ENCODE measurements at places on chromosomes 2 and 18. TPM values are rescaled to one million over a fixed set of nuclear protein-coding genes. Genes with fewer than 3 reads are reported as not detected.

DNA sequence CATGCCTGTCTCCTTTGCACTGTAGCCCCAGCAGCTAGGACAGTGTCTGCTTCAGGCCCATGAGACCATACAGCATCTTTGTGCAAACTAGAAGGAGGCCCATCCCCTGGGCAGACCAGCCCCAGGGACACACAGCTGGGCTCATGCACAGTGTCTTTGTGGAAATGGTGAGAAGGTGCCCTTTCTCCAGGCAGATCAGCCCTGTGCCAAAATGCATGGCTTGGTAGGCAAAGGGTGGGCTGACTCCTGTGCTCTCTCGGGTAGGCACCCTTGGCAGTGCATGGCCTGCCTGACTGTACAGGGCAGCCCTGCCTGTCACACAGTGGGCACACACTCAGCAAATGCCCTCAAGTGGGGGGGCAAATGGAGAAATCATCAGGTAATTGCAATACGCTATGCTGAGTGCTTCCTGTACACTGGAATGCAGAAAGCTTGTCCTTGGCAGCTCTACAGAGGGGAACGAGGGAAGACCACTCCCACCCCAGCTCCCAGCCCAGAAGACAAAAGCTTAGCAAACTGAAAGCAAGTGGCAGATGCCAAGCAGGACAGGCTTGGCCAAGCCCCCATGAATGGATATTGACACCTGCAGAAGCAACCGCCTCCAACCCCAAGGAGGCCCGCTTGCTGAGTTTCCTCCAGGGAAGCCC is 21.6 kb downstream of the TNS1 start:
- no peak for DNase-seq

DNA sequence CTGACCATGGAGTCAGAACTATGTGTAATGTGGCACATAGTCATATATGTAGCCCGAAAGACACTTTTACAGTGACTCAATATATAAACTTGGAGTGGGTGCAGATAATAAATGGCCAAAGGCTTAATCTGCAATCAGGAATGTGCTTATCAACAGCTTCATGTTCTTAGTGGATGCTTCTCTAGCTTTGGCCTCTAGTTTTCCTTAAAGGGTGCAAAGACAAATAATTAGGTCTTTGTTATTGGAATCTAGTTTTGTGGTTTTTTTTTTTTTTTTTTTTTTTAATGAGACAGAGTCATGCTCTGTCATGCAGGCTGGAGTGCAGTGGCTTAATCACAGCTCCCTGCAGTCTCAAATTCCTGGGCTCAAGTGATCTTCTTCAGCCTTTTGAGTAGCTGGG is 625.6 kb downstream of the EPHA4 start:
- DNase-seq: no peak

DNA sequence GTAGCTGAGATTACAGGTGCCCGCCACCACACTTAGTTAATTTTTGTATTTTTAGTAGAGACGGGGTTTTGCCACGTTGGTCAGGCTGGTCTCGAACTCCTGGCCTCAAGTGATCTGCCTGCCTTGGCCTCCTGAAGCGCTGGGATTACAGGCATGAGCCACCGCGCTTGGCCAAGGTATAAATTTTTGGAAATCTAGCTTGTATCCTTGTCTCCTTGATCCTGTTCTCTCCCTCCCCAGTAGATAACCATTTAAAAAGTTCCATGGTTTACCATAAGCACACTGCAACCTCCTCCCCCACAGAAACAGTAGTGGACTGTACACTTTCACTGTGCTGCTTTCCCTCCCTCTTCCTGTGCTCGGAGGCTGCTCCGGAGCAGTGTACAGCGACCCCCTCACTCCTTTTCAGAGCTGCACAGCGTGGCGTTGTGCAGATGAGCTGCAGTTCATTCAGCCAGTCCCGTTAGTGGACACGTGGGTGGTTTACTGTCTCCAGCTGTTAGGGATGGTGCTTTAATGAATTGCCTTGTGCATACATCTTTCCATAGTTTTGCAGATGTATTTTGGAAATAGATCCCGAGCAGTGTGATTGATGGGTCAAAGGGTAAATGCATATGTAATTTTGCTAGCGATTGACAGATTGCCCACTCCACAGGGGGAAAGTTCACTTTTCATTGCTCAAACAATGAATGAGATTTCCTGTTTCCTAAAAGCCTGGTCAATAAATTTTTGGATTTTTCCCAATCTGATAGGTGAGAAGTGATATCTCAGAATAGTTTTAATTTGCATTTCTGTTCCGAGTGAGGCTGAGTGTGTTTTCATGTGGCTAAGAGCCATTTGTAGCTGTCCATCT is 14.8 kb downstream of the ASB1 start:
- no peak for DNase-seq

DNA sequence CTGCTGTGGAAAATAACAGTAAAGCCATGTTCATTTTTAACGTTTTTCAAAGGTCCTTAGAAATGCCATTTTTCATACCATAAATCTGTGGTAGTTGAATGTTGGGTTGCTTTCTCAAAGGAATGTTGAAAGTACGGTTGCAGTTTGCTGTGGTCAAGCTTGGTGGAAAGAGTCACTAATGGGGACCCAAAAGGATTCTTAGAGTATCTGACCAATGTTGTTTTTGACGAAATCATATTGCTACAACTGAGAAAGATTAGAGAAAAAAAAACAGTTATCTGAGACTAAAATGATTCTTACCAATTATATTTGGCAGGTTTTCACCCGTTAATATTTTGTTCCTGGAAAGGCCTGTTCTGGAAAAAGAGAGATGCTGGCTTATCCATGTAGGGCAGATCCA is 439.5 kb upstream of the ETAA1 start:
- no peak for DNase-seq

DNA sequence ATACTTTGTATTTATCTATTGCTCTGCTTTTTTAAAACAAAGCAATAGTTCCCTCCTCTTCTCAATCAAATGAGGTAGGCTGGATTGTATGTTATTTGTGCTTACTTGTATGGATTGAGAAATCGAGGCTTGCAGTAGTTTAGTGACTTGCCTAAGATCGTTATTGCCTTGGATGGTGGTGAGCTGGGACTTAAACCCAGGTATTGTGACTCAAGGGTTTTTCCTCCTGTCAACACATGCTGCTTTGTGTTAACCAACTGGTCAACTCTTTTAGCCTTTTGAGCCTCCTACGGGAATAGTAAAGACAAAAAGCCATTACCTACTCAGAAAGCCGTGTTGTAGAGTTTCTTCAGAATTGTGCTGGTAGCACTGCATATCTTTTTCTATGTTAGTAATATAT is 95.2 kb upstream of the THUMPD2 start:
- DNase-seq: no peak

GRCh38 chr2:236940916-236941520 is 144.7 kb upstream of the COPS8 start:
- no peak for DNase-seq

DNA sequence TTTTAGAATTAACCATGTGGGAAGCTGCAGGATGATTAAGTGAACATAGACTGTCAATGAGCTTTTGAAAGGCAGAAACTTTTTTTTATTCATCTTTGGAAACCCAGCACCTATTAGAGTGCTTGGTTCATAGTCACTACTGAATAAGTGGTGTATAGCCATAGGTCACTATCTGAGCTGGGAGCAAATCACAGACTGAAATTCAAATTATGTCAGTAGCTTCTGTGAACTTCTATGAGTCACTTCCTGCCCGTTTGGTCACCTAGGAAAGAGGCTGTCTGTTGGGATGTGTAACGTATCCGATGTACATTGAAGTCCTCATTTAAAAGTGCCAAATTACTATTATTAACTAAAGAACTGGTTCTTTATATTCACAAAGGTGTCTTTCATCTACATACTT is 20.5 kb upstream of the SLC40A1 start:
- DNase-seq: no peak

DNA sequence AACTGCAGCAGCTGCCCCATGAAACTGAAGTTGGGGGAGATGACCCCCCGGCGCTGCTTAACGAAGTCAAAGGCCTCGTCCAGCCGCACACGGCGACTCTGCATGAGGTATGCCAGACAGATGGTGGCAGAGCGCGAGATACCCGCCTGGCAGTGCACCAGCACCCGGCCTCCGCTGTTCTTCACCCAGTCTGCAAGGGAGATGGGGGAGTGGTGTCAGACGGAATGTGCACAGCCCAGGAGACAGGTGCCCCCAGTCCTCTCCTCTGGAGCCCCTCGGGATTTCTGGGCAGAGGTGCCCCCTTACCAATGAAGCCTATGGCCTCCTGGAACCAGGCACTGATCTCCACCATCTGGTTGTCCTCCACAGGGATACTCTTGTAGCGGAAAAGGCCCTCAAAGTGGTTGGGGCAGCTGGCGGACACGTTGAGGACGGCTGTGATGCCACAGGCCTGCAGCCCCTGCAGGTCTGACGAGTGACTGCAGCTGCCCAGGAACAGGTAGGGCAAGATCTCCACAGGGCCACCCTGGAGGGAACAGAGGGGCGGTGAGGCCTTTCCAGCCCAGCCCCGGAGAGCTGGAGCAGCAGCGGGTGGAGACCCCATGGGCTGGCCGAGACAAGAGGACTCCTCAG is 1.3 kb downstream of the DUSP2 start:
- DNase-seq: no peak

DNA sequence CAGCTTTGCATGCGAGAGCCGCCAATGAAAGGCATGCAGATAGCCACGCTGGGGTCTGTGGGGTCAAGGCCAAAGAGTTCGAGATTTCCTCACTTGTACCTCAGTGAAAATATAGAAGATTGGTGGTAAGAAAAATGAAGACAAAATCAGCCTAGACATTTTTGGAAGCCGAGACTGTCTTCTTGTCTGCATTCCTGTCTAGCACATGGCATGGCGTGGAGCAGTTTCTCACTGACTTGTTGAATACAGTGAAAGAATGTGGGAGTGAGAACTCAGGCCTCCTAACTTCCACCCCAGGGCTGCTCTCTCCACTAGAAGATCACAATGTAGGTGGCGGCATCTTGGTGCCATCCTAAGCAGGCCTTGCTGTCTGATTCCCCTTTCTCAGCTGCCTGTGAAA is 740.8 kb upstream of the HS6ST1 start:
- no peak for DNase-seq

GRCh38 chr2:190119257-190119656 is 56.7 kb upstream of the MSTN start:
- no peak for DNase-seq

DNA sequence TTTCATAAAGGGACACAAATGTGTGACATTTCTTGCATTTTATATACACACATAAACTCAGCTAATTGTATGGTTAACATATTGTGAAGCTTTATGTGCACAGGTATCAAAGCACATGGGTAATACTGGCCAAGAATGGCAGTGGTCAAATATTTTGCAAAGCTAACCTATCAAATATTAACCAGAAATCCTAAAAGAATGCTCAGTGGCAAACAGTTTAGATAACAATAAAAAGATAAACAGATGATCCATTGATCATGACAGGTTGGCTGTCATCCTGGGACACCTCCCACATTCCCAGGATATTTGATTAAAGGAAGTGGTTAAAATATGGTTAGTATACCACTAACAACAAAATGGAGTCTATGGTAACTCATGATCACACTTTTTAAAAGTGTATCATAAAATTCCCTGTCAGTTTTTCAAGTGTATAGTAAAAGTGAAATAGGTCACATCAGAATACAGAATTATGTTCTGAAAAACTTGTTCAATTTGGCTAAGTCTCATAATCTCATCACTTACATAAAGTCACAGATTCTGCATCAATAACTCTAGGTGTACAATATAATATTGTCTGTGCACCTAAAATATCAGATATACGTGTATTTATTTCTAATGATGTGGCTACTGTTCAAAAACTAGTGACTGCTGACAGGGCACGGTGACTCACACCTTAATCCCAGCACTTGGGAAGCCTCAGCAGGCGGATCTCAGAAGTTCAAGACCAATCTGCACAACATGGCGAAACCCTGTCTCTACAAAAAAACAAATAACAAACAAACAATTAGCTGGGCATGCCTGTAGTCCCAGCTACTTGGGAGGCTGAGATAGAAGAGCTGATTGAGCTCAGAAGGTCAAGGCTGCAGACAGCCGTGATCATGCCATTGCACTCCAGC is 48.9 kb downstream of the CDH2 start:
- DNase-seq: no peak

DNA sequence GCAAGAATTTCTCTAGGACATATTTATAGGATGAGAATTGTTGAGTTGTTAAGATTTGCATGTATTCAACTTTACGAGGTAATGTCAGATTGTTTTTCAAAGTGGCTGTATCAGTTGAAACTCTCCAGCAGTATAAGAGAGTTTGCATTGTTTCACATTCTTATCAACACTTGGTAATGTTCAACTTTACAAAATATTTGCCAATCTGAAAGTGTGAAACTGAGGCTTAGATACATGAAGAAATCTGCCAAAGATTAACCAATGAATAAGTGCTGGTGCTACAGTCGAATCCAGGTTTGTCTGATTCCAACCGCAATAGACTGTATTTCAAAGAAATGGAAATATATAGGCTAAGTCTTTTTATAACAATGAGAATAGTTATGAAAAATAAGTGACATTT is 117.0 kb downstream of the EHBP1 start:
- DNase-seq: no peak

DNA sequence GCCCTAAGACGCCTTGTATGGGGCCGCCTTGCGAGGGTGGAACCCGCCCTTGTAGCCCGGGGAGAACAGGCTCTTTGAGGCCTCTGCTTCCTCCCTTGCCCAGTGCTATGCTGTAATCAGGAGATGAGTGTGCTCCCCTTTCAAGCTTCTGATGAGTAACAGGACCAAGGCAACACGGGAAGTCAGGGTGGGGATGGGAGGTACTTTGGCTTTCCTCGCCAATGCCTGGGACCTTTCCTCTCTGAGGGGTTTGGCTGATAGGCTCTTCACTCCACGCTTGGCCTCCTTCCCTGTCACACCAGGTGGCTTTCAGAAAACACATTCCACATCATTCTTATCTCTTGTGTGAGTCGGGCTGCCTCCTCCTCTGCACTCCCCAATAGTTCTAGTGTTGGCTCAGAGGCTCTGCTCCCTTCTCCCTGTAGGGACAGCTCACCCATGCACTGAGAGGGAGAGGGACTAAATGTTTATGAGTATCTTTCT is 223.7 kb upstream of the TRIB2 start:
- no peak for DNase-seq

GRCh38 chr2:95015261-95015912 is 10.1 kb upstream of the MAL start:
- DNase-seq: no peak

GRCh38 chr2:15547115-15547876 is 13.8 kb downstream of the NBAS start:
- DNase-seq: no peak

DNA sequence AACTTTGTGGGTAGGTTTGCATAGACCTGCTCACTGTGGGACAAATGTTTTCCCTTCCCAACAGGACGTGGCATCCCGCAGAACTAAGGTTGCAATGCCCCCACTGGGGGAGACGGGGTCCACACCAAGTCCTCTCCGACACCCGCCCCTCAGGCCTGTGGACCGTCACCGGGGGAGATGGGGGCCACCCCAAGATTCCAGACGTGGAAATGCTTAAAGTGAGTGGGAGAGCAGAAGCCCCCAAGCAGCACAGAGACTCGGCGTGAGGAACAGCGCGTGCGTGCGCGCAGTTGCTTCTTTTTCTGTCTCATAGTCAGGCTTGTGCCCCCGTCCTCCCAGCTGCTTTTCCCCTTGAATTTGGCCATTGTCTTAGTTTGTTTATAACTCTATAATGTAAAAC is 826.3 kb upstream of the SALL3 start:
- no peak for DNase-seq

- no peak for DNase-seq
Observed at GRCh38 chr2:44951714-44952113, 10.2 kb downstream of the SIX3 start.

SOCS6 gene
- 18.6 TPM for polyA plus RNA-seq

Measured in muscle of arm (tissue), 14 donors.